ENCODE measurements at places on chromosomes 7 and 10.

DNA sequence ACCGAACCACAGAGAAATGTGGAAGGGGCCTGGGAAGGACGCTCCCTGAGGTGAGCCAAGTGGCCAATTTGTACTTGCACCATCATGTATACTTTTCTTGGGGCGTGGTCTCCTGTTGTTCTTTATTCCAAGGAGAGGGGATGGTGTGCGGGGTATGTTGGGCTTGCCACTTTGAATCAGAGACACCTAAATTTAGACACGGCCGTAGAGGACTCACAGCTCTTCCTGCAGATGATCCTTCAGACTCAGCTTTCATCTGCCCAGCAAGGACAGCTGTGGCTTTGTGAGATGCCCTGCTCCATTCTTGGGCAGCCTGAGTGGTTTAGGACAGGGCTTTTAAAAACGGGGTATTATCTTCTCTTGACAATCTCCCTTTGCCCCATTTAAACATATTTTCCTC lies 473.2 kb downstream of the REEP3 start:
- DNase-seq: no peak

DNA sequence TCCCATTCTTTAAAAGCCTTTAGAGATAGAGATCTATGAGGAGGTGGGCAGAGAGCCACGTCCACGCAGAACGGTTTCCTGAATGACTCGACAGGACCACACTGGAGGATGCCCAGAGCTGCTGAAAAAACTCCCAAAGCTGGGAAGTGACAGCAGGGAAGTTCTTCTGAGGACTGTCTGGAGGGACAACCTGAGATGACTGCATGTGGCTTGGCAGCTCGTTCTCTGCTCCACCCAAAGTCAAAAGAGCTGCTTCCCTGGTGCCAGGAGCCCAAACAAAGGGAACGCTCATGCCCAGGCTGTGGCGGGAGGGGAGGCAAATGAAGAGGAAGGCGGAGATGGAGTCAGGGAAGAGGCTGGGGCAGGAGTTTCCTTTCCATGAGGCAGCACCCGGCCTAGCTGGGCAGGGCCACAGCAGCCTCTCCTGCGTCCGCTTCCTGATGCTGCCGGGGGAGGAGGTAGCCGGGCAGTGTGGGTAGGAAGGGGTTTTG lies 95.4 kb downstream of the CCDC3 start:
- DNase-seq: no peak

GRCh38 chr10:88974446-88975376 lies 15.9 kb upstream of the FAS start:
- DNase-seq: no peak

- no peak for DNase-seq
Measured at GRCh38 chr7:127871226-127871625, 160.0 kb downstream of the LRRC4 start.

DNA sequence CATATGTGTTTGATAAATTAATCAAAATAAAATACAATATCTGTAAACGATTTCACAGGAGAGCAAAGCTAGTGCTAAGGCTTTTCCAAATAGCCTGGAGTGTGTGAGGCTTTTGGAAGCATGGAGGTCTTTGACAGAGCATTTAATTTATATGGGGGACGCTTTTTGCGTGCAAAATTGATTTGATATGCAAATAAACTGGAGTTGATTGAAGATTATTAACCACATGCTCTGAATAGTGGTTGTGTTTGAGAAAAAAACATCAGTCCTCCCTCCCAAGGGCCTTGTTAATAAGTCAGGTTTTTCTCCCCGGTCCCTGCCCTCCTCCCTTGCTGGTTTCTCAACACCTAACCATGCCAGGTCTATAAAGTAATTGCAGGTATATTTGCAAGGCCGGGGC lies 85.1 kb upstream of the FGFR2 start:
- no peak for DNase-seq

DNA sequence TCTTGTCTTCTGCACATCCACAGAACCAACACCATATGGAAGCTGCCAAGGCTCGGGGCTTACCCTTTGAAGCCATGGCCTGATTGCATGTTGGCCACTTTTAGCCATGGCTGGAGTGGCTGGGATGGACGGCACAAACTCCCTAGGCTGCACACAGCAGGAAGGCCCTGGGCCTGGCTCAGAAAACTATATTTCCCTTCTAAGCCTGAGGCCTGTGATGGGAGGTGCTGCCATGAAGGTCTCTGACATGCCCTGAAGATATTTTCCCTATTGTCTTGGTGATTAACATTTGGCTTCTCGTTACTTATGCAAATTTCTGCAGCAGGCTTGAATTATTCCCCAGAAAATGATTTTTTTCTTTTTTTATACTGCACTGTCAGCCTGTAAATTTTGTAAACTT lies 387.0 kb upstream of the KCND2 start:
- DNase-seq: no peak

DNA sequence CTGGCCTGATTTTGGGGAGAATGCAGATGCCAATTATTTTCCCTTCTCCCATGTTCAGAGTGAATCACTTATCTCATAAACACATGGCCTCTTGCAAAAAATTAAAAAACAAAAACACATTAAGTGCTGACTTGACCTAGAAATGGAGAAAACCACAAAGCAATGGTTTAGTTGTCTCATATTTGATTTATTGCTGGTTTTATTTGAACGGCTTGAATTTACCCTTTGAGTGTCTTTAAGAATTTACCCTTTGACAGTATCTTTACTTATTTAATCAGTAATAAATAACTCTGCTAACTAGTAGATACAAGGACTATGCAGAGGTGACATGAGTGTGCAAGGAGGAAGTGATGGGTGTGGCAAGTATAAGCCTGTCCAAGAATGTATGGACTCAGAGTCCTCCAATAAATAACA lies 68.1 kb upstream of the GSDME start:
- no peak for DNase-seq

GRCh38 chr10:130470973-130471372 lies 334.8 kb downstream of the GLRX3 start:
- DNase-seq: no peak
